ENCODE measurements at places on chromosomes 7 and 10. TPM values are rescaled to one million over a fixed set of nuclear protein-coding genes. Genes with fewer than 3 reads are reported as not detected.

The ZCWPW1 gene
- 0.86 TPM for total RNA-seq

The RARRES2 gene
- not detected for total RNA-seq

The IFIT1B gene
- total RNA-seq, result not detected

The ASB10 gene
- not detected for total RNA-seq

The SLC18A2 gene
- not detected for total RNA-seq

The SEMA3E gene
- 0.23 TPM for total RNA-seq

The MET gene
- total RNA-seq, result 76.1 TPM

The CALCR gene
- not detected for total RNA-seq

The ZNF33B gene
- total RNA-seq, result 5.5 TPM

All from hair follicular keratinocyte (primary cell).